ENCODE measurements at places on chromosomes 5 and 9.

- no peak for DNase-seq
These were observed 95.1 kb downstream of the SH3TC2 start for GRCh38 chr5:148967783-148968182.

DNA sequence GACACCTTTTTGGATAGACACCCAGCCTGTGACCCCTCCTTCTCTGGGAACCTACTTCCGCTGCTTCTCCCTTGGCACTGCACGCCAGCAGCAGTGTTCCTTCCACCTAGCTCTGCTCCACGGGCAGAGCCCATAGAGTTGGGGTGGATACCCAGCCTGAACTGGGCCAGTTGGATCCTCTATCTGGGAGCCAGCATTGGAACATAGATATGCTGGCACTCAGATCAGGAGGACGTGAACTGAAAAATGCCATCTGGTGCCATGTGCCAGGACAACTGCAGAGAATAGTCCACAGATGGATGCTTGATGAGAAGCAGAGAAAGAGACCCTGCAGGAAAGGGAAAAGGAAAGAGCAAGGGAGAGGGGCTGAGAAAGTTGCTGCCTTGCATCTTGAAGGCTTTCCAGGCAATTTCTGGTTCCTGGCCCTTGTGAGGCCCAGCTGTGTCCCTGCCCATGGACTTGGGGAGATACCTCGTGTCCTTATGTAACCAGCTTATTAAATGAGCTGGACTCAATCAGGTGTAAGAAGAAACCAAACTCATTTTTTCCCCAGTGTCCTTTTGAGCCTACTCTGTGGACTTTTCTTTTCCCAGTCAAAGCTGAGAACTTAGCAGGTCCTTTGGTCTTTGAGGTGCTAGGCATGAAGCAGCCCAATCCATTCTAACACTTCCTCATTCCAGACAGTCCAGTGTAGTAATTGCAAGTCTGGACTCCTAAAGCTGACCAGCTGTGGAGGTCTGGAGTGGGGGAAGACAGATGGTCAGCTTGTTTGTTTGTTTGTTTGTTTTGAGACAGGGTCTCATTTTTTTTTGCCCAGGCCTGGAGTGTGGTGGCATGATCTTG, 39.1 kb downstream of the ANGPTL2 start:
- no peak for DNase-seq

DNA sequence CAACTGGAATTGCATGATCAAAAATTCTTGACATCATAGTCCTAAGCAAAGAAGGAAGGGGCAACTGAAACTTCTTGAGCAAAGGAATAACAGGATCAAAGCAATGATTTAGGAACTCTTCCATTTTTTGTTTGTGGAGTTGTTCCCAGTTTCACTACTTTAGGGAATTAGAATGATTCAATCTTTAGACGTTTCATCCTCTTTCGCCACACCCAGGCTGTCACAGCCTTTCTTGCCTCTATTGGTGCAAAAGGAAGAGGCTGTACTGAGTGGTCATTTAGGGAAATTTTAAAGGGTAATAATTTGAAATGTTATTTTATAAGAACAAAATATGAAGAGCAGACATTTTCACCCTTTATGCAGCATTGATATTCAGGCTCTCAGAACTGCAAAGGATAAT, 1026.0 kb upstream of the ARRDC3 start:
- DNase-seq, result no peak

- DNase-seq, result peak; percentile 37
These were observed 1.6 kb upstream of the SUB1 start for GRCh38 chr5:32583582-32584232.

- DNase-seq, result no peak
These were observed 779.9 kb upstream of the CDH6 start for GRCh38 chr5:30413540-30413939.

- no peak for DNase-seq
These were observed 53.1 kb upstream of the ERBIN start for GRCh38 chr5:65873181-65873750.
